Stimulated activated naive CD4-positive, alpha-beta T cell treated with Interleukin-2 at 50 U/mL for 16 hours (primary cell): ENCODE measurements at places on chromosomes 12 and 14.

DNA sequence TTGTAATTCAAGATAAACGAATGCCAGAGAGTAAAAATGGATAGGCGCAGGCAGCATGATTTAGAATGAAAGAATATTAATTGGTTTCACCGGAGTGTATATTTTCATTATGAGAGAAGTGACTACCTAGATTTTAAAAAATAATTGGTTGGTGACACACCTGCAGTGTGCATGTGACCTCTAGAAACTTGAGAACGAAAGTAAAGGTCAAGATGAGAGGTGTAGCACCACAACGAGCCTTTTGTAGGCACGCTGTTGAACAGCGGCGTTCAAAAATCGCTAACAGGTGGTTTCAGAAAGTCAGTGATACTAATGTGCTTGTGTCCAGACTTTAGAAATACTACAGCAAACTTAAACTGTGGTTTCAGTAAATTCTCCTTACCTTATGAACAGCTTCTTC is 123.8 kb downstream of the NPAS3 start:
- DNase-seq: no peak

DNA sequence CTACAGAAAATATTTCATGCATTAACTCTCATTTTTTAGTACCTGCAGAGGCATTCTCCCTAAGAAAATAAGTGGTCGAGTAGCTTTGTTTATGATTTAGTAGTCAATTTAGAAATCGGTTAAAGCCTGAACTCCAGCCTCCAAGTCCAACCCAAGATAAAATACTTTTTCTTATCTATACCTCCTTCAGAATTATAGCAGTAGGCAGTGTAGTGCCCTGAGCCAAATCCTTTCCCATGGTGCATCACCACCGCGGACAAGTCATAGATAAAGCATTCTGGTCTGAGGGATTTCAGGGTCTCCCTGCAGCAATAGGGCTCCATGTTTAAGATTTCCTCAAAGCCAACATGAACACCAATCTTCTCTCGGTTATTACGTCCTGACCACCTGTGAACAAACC is 30.5 kb downstream of the USP44 start:
- DNase-seq: no peak

DNA sequence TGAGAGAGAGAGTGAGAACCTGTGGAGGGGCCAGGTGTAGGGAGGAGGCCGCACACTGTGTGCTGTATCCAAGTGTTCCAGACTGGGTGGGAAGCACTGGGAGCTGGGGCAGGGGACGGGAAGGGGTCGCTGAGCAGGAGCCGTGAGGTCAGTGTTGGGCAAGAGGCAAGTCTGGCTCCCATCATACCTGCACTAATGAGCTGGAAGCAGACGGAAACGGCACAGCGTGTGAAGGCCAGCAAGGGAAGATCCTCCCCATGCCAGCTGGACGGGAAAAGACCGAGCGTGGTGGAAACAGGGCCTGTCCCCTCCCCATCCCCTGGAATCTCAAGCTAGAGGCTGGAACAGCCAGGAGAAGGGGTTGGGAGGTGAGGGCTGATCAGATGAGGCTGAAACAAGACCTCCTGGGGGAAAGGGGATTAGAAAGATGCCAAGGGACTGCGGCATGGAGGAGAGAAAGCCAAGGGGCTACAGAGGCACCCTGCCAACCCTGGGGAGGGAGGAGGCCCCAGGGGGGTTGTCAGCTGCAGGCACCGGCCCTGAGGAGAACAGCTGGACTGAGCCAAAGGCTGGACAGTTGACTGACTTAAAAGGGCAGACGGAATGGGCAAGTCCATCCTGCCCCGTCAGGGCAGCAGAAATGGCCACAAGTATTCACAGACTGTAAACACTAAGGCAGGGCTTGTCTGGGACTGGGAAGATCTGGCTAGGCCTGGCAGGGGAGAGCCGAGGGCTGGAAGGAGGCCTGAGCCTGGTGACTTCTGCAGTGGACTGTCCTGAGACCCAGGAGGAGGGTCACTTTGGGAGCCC is 19.0 kb upstream of the LTBP2 start:
- DNase-seq: no peak

GRCh38 chr12:68515793-68516192 is 94.9 kb upstream of the RAP1B start:
- DNase-seq: no peak

- no peak for DNase-seq
Observed at GRCh38 chr14:105843444-105844046, 317.2 kb downstream of the TMEM121 start.

DNA sequence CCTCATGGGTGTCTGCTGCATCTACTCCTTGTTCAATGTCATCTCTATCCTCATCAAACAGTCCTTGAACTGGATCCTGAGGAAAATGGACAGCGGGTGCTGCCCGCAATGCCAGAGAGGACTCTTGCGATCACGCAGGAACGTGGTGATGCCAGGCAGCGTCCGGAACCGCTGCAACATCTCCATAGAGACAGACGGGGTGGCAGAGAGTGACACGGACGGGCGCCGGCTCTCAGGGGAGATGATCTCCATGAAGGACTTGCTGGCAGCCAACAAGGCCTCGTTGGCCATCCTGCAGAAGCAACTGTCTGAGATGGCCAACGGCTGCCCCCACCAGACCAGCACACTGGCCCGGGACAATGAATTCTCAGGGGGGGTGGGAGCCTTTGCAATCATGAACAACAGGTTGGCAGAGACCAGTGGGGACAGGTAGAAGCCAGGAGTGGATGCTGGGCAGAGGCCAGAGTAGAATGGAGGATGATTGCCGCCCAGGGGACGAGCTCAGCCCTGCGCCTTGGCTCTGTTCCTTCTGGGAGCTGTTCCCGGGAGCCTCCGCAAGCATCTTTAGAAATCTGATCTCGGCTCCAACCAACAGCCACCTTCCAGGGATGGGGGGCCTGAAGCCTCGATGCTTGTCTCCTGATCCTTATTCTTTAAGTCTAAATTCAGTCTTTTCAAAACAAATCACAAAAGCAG is 71.6 kb upstream of the PSMC1 start:
- DNase-seq: no peak

GRCh38 chr12:57243521-57244311 is 7.3 kb downstream of the STAC3 start:
- DNase-seq: peak; percentile 75

- DNase-seq: no peak
Observed at GRCh38 chr12:116624516-116624915, 65.3 kb downstream of the MAP1LC3B2 start.

DNA sequence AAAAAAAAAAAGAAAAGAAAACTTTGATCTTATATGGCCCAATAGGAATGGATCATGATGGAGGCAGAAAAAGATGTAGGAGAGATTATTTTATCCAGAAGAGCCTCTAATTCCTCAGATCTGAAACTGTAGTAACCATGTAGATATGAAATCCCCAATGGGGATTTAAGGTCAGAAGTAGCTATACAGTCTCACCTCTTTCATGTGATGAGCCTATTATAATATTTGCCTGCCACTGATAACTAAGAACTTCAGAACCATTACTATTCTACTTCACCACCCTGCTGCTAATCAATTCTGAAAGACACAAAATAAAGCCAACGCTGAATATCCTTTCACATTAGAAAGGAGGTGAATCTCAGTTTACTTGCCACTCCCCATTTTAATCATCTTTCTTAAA is 29.3 kb downstream of the BAZ1A start:
- DNase-seq: no peak

GRCh38 chr12:93823616-93824391 is 146.6 kb downstream of the CRADD start:
- no peak for DNase-seq

GRCh38 chr14:57657487-57657886 is 163.8 kb upstream of the CCDC198 start:
- no peak for DNase-seq

GRCh38 chr12:26116829-26117715 is 7.8 kb downstream of the BHLHE41 start:
- DNase-seq: no peak

DNA sequence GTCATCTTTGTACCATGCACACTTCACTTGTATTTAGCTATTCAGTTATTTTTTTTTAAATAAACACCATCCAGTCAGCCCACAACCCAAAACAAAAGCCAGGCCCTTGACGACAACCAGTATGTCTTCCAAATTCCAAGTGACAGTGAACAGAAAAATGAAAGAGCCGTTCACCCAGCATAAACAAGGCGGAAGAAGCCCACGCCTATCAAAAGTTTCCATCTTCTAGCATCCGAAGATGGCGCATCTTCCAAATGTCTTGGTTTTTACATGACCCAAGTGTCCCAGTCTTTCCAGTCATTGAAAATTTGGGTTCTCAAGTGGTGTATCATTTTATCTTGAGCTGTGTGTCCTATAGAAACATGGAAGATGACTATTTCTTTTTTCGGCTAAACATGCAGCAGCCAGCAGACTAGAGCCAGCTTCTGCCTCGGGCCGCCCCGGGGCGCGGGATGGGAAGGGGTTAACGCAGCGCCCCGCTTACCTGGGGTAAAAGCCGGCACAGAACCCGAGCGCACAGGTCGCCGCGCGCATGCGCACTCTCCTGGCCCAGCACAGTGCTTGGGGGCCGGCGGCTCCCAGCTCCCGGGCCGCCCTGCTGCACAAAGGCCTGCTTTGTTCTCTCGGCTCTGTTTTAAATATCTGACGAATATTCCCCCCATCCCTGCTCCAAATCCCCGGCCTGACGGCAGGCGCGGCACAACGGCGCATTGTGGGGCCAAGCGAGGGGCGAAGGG is 164.8 kb downstream of the ZFP36L1 start:
- DNase-seq: peak; percentile 27

DNA sequence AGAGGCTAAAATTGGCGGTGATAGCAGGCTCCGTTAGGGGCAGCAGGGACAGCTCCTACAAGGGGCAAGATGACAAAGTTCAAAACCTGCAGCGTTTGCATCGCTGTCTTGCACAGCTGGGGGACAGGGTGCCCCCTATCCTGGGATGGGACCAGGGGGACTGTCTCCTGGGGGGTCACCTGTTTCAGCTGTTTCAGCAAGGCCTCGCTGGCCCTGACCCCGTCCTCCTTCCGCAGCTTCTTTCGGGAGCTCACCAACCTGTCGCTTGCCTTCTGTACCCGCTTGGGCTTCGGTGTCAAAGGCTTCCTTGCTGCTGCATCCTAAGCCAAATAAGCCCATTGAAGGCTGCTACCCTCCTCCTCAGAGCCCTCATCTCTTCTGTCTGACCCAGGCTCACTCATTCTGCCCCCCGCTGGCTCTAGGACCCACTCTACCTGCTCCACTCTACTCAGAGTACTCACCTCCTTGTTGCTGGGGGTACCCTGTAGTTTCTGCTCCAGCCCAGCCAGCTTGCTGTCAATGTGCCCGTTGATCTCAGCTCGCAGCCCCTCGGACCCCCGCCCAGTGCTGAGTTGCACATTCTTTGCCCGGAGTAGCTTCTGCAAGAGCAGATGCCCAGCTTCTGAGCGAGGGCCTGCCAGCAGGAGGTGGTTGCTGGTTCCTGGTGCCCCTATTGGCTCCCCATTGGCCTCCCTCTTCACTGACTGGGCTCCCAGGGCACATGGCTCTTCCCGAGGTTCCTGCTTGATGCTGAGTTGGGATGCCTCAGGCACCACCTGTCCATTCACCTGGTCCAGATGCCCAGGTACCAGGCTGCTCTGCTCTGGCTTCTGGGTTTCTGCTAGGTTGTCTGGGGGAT is 12.4 kb upstream of the PRKAG1 start:
- no peak for DNase-seq

DNA sequence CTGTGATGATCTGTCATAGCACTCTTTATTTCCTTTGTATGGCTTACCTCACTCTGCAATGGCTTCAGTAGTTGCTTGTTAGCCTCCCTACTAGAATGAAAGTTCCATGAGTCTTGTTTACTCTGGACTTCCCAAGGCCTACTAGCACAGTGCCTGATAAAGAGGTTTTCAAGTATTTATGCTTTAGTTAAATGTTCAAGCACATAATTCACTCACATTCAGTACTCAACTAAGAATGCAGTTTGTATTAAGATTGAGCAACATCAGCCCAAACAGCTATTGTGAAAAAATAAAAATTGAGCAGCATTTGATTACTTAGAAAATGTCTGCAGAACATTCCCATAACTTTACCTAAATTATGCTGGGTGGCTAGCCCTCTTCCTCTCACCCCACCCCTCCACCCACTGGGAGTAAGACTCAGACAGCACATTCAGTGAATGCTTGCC is 158.9 kb upstream of the AMIGO2 start:
- DNase-seq: no peak

DNA sequence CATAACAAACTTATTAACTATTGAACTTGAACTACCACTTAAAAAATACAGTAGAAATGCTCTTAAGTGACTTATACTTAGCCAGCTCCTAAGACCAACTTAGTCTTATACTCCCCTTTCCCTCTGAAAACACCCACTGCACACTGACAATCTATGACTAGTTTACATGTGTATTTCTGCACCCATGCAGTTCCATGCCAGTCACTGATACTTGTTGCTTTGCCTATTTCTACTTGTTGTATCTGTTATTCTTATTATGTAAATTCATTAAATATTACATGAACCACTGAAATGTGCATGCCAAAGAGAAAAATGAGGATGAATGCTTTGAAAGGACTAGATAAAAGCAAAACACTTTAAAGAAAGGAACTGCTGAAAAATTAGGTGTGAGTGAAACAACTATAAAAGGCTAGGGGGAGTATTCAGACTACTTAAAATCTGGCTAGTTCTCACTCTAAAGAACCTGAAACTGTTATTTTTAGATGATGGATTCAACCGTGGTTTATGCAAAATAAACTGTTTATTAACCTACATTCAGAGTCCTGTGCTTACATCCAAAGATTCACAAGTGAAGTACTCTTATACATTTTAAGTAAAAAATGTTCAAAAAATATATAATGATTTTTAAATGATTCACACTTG is 74.7 kb downstream of the RPS6KA5 start:
- DNase-seq: no peak

DNA sequence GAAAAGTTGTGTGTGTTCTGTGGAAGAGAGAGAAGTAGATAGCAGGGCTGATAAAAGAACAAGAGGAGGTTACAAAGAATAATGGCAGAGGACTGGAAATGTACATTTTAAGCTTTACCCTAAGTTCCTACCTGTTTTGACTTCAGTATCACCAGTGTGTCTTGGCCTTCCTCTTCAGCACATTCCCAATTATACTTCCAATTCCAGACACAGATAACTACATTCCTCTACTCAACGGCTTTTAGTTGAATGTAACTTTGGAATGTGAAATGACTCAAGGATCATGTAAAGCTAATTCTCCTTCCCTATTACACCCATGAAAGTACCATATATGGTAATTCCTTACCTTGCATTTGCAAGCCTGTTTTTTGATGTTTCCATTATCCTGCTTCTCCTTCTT is 5.0 kb downstream of the MGST1 start:
- no peak for DNase-seq

- DNase-seq: no peak
Observed at GRCh38 chr12:116087962-116088361, 189.5 kb downstream of the MED13L start.
